ENCODE measurements at places on chromosomes 4 and X. TPM values are rescaled to one million over a fixed set of nuclear protein-coding genes. Genes with fewer than 3 reads are reported as not detected.

- no peak for DNase-seq
These were observed 17.4 kb downstream of the DGKQ start for GRCh38 chr4:955931-956381.

DNA sequence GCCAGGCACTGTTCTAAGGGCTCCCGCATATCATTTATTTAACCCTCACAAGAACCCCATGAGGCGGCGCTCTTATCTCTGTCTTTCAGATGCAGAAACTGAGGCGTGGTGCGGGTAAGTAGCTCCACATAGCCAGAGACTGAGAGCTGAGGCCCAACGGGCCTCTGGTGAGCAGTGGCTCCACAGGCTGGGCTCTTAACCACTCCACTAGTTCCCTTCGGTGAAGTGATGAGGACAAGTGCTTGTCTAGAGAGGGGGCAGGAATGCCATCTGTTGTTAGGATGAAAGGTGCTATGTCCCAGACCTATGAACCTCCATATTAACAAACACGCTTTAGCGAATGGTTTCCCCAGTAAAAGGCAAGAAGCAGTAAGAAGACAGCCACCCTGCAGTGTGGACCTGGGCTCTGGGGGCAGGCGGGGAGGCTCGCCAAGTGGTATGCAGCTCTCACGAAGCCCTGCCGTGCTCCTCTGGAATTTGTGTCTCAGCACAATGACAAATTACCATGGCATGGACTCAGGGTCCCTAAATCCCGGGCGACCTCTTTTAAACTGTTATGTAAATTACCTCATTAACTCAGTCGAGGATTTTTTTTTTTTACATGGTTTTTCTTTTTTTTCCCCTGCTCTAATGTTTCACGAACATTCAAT is 20.9 kb upstream of the S100G start:
- no peak for DNase-seq

- no peak for DNase-seq
These were observed 197.0 kb downstream of the BCOR start for GRCh38 chrX:39900777-39901170.

DNA sequence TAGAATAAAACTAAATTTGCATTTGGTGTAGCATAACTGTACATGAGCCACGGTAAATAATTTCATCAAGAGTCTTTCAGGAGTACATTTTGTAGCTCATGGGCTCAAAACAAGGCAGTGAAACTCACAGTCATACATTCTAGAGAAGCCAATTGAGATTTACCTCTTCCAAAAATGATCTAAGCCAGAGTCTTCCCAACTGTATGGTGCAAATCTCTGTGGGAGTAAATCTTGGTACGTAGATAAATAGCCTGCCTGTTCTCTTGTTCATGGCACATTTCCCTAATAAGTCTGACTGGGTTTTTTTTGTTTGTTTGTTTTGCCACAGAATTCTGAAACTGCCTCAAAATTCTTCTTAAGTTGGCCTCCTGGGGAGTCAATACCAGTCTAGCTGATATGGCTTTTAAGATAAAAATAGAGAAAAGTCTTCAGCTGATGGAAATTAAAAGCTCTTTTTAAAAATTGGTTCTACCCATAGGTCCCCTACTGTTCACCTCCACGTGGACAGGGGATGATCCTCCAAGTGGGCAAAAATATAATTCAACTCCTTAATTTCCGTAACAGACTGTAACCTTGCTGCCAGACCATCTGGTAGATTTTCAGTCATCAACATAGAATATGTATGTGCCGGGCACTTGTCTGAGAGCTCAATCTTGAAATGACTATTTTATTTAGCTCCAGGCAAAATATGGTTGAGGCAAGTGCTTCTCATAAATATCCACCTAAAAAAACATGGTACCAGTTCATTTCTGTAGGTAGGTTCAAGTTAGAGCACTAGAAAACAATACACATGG is 365.4 kb downstream of the PDHA2 start:
- DNase-seq = no peak

GRCh38 chrX:82127228-82128123 is 925.6 kb downstream of the SH3BGRL start:
- no peak for DNase-seq

The CT47B1 gene
- not detected for total RNA-seq

DNA sequence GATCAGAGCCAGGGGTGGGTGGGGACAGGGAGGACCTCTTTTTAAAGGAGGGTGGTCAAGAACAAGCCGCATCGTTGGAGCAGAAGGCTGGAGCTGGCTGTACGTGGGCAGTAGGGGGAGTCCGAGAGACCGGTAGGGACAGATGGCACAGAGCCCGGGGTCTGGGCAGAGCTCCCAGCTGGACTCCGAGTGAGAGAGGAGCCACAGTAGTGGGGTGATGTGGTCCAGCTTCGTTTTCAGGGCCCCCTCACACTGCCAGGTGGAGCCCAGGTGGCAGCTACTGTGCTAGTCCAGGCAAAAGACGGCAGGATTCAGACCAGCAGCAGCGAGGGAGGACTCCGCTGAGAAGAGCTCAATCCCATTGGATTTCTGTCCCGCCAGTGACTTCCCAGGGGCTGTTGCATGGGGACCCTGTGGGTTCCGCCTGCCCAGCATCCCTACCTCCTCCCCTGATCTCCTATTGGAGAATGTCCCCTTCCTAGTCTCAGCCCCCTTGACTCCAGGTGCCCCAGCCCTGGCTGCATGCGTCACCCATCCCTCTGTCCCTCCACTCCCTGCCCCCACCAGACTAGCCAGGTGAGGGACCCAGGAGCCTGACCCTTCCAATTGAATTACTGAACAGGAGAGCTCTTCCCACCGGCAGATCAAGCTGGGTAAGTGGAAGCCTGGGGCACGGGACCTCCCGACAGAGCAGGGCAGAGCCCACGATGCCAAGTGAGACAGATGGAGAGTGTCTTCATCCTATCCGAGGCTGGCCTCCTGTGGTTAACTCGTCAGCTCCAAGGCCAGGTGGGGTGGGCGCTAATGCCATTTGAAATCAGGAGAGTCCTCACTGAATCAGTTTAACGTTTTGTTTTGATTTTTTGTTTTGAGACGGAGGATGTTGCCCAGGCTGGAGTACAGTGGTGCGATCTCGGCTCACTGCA is 2.9 kb downstream of the ARHGAP4 start:
- DNase-seq = peak; percentile 41

DNA sequence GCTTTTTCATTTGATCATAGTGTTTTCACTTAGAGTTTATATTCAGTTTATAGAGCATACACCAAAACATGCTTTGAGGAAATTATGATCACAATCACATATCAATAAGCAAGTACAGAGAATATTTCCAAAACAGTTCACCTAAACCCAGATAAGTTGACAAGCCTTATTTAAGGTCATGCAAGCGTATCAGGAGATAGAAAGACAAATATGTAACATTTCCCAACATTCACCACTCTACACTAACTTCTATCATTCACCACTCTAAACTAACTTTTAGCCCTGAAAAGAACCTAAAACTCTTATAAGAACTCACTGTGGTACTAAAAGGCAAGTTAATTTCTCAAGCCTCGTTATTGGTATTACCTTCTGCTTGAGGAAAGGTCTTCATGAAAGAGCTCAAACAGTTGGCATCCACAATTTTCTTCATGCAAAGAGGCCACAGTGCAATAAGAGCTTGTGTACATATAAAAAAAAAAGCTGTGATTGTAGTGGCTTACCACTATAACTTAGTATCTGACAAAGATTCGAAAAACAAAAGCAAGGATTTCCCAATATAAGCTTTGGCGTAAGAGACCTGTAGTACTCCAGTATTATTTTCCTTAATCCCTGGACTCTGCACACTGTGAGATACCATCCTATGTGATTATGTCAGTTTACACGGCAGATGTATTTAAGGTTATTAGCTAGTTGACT is 903.3 kb downstream of the STIM2 start:
- DNase-seq = no peak

DNA sequence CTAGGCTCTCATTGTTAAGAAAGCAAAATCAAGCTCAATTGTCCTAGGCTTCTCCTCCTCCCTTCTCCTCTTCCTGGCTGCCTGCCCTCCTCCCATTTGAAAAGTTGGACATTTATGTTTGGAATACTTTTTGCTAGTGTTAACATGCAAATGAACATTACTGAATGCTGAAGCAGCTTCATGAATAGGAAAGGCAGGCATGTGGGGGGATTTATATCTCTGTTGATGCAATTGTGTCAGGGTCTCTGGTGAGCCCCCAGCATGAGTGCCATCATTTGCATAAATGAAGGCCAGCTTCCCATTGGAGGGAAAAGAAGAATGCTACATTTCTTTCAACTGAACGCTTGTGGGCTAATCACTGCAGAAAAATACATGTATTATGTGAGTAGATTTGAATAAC is 160.1 kb upstream of the NDST3 start:
- DNase-seq = no peak

The RHOXF2 gene
- not detected for total RNA-seq

- DNase-seq = no peak
These were observed 81.9 kb upstream of the ATXN3L start for GRCh38 chrX:13401724-13402123.

- no peak for DNase-seq
These were observed 61.3 kb downstream of the NUDT11 start for GRCh38 chrX:51435101-51435500.

The SLC4A4 gene
- 0.26 TPM for total RNA-seq

DNA sequence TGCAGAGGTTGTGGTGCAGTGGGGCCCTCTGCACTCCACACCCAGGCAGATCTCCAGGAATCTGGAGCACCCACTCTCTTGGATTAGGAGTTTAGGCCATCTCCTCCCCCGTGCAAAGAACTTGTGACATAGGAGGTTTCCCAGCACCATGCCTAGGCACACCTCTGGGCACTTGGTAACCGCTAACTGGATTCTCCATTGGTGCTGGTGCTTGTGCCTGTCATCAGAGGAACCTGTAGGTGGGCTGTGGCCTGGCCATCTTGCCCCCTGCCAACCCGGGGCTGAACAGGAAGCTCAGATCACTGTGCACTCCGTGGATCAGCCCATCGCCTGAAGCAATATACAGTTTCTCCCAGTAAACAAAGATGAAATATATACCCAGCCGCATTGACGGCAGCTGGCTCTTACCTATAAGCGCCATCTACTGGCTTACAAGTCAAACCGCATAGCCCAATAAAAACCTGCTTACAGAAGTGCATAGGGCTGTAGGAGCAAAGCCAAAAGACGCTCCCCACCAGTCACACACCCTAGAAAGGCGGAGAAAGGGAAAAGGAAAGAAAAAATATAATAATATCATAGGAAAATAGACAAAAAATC is 19.1 kb upstream of the TEX13B start:
- no peak for DNase-seq

DNA sequence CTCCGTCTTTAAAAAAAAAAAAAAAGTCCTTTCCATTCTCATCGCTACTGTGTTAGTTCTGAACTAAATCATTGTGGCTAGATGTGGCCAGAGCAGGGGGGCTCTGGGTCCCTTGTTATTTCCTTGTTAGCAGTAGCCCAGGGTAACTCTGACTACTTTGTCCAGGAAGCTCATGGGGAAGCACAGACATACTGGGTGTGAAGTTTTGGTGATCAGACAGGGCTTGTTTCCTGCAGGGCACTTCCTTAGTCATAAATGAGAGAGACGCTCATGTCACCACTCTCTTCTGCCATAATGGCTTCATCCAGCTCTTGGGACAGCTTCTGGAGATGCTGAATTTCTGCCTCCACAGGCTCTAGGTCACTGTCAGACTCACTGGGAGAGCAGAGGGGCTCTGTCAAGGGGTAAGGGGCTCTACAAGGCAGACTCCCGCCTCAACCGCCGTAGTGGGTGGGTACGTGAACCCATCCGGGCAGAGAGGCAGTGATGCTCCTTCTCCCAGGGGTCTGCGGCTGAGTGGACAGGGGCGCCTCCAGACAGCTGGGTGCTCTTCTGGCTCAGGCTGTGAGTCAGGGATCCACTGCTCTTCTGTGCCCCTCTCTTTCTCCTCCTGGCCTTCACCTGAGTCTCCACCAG is 12.9 kb downstream of the STIM2 start:
- DNase-seq = peak; percentile 75

The TMEM35A gene
- not detected for total RNA-seq

The ARAP2 gene
- total RNA-seq = 70.8 TPM

The COX7B gene
- 148 TPM for total RNA-seq

- no peak for DNase-seq
These were observed 17.4 kb downstream of the BBS12 start for GRCh38 chr4:122749704-122750454.

GRCh38 chr4:141328560-141329173 is 108.0 kb downstream of the ZNF330 start:
- no peak for DNase-seq

The HAUS7 gene
- 40.0 TPM for total RNA-seq

DNA sequence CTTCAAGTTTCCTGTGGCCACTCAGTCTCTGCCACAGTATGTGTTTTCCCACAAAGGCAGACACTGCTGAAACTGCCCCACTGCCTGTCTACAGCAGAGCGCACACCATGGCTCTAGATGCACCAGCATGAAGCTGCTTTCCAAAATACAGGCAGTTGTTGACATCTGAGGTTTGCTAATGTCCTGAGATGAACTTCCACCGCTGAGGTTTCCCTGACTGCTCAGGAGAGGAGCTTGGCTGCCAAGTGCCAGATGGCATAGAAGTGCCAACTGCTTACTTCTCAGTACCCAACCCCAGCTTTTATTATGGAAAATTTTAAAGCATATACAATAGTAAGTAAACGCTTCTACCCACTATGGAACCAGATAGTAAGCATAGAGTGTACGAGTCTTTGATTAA is 61.0 kb upstream of the EXOC1L start:
- DNase-seq = no peak

DNA sequence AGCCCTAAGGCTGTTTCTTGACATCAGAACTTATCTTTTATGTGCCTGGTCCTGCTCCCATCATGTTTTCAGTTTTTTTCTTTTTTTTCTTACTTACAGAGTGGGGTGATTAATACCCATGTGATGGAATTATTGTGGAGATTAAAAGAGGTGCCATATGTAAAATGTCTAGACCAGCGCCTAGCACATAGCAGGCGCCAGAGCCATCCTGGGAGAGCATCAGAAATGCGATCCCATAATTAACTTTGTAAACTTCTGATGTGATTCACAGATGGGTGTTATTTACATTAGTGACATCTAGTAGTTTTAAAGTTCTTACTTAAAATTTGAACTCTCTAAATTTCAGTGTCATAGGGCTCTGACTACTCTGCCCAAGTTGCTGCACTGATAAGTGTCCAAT is 66.2 kb upstream of the PGRMC2 start:
- no peak for DNase-seq

Data from activated T-cell treated with anti-CD3 and anti-CD28 coated beads, Interleukin-2, amount 50 U/mL, for 72 hours (primary cell).